ENCODE measurements at places on chromosomes 5 and 9. TPM values are rescaled to one million over a fixed set of nuclear protein-coding genes. Genes with fewer than 3 reads are reported as not detected.

DNA sequence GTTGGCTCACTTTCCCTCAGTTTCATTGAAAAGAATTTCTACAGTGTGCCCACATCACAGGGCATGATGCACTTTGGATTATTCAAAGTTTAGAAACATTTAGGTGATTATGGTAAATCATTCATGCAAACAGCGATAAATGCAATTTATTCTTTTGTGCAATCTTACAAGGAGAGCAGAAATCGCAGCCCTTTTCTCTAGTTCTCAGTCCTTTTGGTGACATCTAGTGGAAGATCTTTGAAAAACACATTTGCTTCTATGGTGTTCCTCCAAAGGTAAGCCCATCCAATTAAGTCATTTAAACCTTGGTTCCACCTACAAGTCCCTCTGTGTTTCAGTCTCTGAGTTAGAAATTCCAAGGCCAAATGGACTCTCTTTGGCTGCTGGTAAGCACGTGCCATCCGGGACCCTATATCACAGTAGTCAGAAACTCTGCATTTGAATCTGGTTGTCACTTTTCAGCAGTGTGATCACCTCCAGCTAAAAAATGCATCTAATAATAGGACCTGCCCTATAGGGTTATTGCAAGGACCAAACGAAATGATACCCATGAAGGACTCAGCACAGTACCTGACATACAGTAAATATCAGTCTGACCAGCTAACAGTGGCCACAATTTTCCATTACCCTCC lies 66.4 kb downstream of the MACROH2A1 start:
- peak; percentile 69 for DNase-seq

PPP1R26 gene
- total RNA-seq, result 32.7 TPM

DNA sequence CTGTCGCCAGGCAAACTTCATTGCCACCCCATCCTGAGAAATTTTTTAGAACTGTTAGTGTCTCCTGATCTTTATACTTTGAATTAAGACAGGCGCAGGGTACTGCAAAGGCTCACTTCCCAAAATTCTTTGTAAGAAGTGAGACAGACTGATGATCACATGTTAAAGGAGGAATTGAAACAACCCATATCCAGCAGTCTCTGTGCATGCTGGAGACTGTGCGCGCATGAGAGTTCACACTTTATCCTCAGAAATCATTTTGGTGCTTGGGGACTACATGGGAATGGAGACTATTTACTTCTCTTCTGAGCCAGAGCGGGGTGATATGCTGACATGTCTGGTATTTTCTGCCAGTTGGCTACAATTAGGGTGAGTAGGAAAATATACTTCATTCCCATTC lies 91.2 kb downstream of the ZNF474 start:
- DNase-seq, result no peak

PKN3 gene
- 18.1 TPM for total RNA-seq

DNA sequence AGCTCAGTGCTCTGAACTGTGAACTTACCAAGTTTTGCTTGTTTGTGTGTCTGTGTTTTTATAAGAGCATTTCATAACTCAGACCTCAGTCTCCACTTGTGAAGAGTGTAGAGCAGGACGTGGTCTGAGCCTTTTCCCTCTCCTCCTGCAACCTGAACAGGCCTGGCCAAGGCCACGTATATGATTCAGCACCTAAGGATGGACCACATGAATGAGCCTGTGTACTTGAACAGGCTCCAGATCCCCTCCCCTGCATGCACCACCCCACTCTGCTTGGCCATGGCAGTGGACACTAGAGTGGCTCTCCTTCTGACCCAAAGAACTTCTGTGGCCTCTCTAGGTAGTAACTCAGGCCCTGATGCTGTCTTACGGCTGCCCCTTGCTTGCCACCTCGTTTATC lies 125.9 kb upstream of the FSTL4 start:
- DNase-seq, result peak; percentile 8

DNA sequence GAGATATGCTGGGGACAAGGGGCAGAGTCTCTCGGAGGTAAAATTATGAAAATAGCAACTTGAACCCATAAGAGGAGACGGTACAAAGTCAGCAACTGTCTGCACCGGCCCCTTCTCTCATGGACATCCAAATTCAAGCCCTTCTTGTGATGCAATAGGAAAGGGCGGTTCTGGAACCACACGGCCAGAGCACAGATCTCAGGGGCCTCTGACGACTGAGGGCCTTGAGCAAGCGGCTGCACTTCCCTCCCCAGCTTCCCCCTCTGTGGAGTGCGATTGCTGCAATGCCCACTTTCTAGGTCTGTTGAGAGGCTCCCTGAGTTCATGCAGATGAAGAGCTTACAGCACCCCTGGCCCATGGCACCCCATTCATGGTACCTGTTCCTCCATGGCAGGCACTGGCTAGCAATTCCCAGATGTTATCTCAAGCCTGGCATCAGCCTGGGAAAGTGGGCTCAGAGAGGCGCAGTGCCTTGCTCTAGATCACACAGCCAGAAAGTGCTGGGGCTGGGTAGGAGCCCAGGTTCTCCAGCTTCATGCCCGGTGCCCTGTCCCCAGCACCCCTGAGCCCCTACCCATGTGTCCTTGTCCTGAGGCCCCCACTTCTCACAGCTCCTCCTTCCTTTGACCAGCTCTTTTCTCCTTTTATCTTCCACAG lies 17.7 kb upstream of the CPLX2 start:
- no peak for DNase-seq
